ENCODE measurements at places on chromosomes 6 and 20.
A peak's percentile ranks its signal among the peaks of the same experiment; 100 is the strongest.

DNA sequence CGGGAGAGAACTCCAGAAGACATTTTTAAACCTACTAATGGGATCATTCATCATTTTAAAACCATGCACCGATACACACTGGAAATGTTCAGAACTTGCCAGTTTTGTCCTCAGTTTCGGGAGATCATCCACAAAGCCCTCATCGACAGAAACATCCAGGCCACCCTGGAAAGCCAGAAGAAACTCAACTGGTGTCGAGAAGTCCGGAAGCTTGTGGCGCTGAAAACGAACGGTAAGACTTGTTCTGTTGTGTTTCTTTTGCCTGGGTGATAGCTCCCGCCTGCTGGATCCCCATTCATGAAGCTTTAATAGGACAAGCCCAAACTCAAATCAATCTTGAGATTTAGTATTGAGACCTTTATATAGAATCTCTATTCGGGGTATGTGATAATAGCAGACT, 4.2 kb downstream of the TNFAIP3 start:
- DNase-seq, result no peak

- DNase-seq, result peak; percentile 90
Observed at GRCh38 chr20:34215711-34216381, 25.4 kb upstream of the ASIP start.

GRCh38 chr20:20020908-20021307, 3.7 kb downstream of the NAA20 start:
- DNase-seq, result no peak

GRCh38 chr6:84224251-84224650, 3.2 kb downstream of the CEP162 start:
- no peak for DNase-seq

- DNase-seq, result no peak
Observed at GRCh38 chr6:12869816-12870432, 153.4 kb downstream of the PHACTR1 start.

- no peak for DNase-seq
Observed at GRCh38 chr6:27720607-27721580, 191.3 kb downstream of the OR2B2 start.

DNA sequence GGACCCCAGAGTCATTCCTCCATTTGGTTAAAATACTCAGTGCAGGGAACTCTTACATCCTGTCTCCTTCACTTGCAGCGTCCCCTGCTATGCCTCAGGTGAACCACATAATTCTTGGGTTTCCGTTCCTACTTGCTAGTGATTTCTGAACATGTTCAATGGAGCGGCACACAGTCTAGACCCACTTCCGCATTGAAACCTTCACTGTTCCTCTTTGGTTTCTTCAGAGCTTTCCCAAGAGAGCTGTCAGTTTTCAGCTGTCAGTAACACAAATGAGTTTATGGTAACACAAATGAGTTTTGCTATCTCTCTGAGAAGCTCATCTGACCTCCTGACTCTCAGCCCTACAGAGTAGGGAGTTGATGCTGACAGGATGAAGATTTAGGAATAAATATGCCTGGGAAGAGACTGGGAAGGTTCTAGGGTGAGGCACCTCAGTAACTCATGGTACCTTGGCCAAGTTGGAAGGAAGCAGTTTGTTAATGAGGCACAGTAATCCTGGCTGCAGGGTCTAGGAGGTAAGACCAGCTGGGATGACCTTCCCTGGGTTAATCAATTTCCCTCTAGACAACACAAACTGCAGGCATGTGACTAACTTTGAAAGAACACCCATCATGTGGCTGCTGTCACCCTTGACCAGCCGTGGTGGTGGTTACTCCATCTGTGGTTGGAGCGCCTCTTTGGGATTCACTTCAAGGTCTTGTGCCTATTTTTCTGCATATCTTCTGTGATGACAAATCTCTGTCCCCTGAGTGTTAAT, 5.4 kb downstream of the SYS1 start:
- DNase-seq, result no peak

DNA sequence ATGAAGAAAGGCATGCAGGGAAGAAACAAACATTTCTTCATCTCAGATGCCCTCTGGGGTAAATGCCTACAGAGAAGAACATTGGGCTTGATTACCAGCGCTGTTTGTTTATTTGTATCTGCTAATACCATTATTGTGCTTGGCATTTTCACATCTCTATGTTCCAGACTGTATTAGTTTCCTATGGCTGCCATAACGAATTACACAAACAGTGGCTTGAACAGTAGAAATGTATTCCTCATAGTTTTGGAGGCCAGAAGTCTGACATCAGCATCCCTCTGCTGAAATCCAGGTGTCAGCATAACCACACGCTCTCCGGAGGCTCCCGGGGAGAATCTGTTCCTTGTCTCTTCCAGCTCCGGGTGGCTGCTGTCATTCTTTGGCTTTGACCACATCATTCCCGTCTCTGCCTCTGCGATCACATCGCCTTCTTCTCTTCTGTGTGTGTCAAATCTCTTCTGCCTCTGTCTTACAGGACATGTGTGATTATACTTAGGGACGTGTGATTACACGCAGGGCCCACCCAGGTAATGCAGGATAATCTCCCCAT, 241.6 kb upstream of the SUPT3H start:
- DNase-seq, result no peak

DNA sequence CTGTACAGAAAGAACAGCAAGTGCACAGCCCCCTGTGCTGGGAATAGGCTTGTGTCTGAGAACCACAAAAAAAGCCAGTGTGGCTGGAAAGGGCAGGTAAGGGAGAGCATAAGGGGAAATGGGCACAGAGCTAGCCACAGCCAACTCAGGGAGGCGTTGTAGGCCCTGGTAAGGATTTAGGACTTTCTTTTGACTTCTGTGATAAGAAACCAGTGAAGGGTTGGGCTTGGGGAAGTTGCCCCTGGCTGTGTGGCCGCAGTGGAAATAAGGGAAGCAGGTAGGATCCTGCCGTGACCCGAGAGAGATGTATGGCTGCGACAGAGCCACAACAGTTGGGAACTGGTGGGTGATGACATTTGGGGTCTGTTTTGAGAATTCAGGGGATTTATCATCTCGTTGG, 30.0 kb upstream of the PHACTR2 start:
- no peak for DNase-seq

DNA sequence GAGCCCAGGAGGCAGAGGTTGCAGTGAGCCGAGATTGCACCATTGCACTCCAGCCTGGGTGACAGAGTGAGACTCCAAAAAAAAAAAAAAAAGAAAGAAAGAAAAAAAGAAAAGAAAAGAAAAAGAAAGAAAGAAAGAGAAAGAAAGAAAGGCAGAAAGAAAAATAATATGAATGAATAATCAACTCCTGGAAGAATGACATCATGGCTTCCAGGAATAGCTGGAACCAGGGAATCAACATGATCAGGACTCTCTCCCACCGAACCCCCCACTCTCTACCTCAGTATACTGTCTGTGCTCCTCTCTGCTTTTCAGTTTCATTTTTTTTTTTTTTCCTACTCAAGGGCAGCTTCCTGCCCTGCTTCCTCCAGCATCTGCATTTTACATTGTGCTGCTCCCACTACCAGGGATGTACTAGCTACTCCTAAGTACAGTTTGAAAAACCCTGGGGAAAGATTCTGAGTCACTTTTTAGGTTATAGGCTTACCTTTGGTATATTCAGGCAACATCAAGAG, 19.7 kb upstream of the MTCL3 start:
- DNase-seq, result no peak

DNA sequence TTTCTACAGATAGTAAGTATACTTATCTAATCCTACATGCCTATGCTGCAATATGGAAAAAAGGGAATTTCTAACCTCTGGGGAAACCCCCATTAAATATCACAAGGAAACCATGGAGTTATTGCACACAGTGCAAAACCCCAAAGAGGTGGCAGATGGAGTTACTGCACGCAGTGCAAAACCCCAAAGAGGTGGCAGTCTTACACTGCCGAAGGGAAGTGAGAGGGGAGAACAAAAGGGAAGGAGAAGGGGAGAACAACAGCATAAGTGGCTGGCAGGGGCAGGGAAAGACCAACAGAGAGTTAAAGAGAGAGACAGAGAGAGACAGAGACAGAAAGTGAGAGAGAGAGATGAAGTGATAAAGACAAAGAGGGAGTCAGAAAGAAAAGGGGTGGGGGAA, 43.8 kb upstream of the EIF2S2 start:
- DNase-seq, result no peak

DNA sequence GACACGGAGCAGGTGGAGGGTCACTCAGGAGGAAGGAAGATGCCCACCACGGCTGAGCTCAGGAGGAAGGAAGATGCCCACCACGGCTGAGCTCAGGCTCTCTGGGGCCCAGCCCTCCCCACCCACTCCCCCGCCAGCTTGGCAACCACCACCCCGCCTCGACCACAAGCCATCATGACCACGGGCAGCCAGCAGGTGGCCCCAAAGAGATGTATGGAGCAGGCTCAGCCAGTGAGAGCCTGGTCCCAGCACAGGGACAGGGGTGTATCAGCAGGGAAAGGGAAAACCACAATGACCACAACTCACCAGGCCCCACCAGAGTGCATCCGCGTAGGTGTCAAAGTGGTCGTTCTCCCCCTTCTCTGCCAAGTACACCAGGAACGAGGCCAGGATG, 30.4 kb downstream of the KCNQ2 start:
- DNase-seq, result no peak

DNA sequence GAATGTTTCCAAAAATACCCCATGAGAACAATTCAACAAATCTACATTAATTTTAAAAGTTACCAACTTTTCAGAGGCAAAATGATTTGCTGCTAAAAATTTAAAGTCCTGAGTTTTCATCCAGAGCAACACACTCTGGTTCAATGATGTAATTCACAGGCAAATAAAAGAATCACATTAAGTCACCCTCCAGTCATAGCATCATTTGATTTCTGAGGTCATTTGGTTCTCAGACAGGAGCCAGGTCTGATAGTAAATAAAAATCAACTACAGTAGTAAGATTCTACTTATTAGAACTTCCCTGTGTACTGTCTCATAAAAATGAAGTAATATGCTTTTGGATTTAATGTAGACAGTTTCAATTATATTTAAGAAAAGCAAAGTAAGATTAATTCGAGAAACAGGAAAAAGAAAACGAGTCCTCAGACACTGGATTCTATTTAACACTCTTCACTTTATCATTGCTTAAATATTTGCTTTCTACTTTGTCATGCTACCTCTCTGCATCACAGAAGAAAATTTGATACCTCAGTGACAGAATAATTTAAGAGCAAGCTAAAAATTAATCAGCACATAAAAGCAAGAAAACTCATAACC, 25.8 kb downstream of the MAP7 start:
- no peak for DNase-seq

DNA sequence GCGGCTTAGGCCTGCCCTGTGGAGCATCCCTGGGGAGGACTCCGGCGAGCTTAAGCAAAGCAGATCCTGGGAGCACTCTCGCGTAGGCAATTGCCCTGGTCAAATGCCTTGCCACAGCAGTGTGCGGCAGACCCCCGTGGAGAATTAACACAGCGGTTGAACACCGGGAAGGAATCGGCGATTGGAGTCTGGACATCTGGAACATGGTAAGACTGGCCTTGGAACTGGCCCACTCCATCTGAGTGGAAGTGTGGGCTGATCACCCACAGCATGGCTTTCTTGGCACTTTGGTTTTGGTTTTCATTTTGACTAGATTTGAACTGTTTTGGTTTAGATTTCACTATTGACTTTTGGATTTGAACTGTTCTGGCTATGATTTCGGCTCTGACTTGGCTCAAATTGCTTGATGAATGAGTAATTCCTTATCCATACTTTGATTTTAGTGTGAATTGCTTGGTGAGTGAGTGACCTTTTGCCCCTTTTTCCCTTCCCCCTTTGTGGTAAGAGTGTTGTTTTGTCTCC, 300.7 kb downstream of the RNGTT start:
- no peak for DNase-seq
